ENCODE measurements at places on chromosomes 2 and 18.

DNA sequence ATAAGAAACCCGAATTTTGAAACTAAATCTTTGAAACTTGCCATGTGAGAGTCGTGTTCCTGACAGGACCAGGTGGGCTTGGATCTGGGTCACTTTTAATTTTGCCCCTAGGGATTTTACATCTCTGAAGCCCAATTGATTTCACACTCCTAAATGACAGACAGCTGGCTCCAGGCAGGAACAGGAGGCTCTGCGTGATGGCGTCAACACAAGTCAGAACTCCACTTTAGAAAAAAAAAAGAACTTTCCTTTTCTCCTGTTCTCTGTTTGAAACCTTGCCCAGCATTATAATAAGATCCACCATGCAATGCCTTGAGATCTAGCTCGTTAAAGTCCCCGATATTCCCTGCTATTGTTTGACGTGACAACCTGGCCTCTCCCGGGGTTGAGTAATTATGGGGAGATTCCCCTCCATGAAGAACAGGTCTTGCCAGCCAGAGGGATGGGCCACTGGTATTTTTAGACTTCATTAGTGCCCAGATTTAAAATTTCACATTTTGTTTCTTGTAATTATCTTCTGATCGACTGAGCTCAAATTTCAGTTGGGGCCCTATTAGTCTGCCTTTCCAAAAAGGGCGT lies 260.3 kb downstream of the KLHL29 start:
- no peak for DNase-seq

GRCh38 chr2:128632501-128632800 lies 313.8 kb upstream of the HS6ST1 start:
- no peak for DNase-seq

DNA sequence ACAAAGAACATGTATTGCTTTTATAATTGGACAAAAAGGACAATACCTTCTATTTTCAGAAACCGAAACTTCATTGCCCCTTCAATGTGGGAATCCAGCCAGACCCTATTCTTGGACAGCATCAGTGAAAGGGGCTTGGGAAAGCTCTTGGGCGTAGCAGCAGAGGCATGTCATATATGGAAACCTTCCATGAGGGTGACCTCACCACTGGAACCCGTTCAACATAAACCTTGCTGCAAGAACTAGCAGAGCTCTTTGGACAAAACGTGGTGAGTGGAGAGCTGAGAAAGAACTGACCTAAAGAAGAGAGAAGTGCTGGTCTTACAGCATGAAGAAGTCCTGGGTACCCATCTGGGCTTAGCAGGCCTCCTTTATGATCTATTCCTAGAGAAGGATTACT lies 22.7 kb upstream of the ACTG2 start:
- no peak for DNase-seq

DNA sequence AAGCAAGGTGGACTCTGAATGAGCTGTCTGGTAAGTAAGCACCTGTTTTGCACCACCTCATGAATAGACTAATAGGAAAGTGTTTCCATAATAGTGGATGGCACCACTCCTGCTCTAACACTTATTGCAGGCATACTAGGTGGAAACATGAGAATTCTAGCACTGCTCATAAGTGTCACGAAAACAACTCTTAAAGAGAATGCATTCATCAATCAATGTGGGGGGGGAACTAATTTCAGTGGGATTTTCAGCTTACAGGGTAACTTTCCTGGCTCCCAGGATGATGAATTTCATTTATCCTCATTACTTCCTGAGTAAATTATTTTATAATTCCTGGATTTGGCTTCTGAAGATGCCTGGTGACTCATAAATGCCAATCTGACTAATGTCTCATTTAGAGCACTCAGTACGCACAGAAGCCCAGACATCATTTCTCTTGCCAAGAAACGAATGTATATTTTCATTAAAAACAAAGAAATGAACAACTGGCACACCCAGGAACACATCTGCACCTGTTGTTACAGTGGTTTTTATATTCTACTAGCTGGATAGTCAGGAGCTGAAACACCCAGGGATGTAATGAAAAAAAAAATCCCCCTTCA lies 129.6 kb downstream of the PID1 start:
- DNase-seq, result no peak

- no peak for DNase-seq
Measured at GRCh38 chr2:145811276-145812164, 1291.6 kb upstream of the ZEB2 start.

DNA sequence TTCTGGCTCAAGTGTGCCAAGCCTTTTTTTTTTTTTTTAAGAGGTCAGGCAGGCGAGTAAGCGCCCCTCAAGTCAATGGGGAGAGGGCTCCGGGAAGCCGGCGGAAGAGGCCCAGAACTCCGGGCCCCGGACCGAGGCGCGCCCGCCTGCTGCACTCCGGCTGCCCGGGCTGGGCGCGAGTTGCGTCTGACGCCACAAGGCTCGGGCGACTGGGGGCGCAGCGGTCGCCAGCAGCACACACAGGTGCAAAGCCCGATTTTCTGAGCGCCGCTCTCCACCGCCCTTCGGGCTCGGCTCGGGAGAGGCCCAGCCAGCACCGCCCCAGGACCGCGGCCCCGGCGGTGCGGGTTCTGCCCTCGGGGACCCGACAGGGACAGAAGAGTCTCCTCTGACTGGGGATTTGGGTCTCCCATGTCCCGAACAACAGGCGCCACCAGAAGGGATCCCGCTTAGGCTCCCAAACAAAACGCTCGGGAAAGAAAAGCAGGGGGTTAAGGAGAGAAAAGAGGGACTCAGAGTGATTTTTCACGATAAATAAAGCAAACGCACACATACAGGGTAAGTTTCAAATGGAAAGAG lies 787 bp downstream of the ERBB4 start:
- no peak for DNase-seq

DNA sequence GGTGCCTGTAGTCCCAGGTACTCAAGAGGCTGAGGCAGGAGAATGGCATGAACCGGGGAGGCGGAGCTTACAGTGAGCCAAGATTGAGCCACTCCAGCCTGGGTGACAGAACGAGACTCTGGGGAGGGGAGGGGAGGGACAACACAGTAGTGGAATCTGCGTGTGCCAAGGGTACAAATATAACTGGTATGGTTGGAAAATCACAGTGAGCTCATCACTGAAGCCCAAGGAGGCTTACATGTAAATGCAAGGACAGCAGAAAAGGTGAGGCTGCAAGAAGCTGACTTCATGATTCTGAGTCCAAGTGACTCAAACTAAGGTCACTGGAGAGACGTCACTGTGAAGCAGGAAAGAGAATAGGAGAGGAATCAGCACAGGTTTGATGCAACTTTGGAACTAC lies 9.2 kb downstream of the SEPTIN10 start:
- no peak for DNase-seq

DNA sequence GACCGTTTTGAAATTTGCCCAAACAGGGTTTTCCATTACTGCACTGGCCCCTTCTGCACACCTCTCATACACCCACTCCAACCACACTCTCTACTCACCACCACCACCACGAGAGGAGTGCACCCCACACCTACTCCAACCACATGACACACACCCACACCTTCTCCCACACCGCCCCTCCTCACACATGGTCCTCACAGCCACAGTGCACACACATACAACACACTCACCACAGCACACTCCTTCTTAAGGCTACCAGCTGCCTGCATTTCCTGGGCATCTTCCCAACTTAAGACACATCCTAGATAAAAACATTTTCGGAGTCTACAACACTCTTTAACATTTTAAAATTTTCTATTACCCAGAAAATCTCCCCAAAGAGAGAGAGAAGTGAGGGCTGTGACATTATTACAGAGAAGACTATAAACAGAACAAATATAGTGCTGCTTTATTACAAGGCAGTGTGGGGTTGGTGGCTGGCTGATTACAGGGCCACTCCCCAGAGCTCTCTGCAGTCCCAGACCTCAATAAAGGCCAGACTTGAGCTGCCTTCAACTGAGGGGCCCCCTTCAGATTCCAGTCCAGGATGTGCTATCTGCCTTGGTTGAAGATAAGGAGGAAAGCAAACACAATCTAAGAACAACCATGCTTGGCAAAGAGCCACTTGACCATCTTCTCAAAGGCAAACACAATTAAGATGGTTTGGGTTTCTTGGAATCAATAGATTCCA lies 36.1 kb downstream of the NHEJ1 start:
- no peak for DNase-seq

DNA sequence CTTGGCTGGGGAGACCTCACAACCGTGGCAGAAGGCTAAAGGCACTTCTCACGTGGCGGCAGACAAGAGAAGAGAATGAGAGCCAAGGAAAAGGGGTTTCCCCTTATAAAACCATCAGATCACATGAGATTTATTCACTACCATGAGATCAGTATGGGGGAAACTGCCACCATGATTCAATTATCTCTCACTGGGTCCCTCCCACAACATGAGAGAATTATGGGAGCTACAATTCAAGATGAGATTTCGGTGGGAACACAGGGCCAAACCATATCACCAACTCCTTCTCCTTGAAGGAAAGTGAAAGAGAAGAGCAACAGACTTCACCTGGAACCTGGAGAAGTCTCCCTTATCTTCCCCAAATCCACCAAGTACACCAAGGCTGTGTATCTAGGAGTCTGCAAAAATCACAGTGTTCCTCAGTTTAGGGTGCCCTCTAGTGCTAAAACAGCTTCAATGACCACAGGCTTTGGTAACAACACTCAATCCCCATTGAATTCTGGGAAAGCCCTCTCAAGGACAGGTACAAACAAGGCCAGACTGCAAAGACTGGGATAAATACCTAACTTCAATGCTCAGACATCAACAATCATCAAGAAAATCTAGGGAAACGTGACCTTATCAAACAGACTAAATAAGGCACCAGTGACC lies 148.8 kb upstream of the SRD5A2 start:
- DNase-seq, result peak; percentile 54

GRCh38 chr2:109722026-109722425 lies 72.1 kb upstream of the RGPD5 start:
- DNase-seq, result no peak

- DNase-seq, result no peak
Measured at GRCh38 chr2:233329489-233330135, 22.0 kb downstream of the SAG start.

DNA sequence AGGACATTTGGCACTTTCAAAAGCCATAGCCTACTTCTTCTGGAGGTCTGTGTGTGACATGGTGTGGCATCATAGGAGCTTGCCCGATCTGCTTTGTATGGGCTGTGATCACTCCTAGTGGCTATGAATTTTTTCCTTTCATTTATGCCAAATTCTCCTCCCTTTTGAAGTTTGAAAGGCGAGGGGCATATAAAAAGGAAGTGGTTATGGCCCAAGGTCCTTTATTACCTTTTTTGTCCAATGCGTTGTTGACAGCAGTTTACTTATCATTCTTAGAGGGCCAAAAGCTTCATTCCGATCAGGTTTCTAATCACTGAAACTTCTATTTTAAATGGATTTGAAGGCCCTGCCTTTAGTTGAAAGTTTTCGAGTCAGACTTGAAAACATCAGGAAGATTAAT lies 224.3 kb upstream of the FOSL2 start:
- no peak for DNase-seq

- no peak for DNase-seq
Measured at GRCh38 chr2:28004086-28004485, 113.6 kb downstream of the BABAM2 start.

GRCh38 chr2:163157411-163157810 lies 318.8 kb upstream of the KCNH7 start:
- no peak for DNase-seq

- no peak for DNase-seq
Measured at GRCh38 chr2:126646026-126646425, 9.9 kb upstream of the GYPC start.

GRCh38 chr2:19230626-19231025 lies 127.8 kb downstream of the OSR1 start:
- no peak for DNase-seq

- DNase-seq, result peak; percentile 75
Measured at GRCh38 chr2:222025881-222026271, 272.9 kb downstream of the PAX3 start.

DNA sequence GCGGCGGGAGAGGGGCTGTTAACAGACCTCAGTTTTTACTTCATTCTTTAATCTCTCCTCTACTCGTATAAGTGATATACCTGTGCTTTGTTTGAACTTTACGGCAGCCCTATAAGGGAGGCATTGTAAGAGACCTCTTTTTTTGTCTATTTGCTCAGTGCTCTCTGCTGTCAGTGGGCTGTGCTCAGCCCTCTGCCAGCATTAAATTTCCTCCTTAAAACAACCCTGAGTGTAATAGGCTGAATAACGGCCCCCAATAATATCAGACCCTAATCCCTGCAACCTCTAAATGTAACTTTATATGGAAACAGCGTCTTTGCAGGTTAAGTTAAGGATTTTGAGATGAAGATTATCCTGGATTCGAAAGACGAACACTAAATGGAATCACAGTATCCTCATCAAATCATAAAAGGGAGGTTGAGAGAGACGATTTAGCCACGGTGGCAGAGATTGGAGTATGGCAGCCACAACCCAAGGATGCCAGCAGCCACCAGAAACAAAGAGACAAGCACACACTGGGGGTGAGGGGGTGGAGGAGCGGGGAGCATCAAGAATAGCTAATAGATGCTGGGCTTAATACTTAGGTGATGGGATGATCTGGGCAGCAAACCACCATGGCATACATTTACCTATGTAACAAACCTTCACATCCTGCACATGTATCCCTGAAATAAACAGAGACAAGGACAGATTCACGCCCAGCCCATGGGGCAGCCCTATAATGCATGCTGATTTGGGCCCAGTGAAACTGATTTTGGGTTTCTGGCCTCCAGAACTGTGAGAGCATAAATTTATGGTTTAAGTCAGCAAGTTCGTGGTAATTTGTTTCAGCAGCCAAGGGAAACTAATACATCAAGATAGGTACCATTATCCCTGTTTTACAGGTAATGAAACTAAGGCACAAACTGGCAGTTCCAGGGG lies 894 bp upstream of the FARSB start:
- DNase-seq, result no peak

DNA sequence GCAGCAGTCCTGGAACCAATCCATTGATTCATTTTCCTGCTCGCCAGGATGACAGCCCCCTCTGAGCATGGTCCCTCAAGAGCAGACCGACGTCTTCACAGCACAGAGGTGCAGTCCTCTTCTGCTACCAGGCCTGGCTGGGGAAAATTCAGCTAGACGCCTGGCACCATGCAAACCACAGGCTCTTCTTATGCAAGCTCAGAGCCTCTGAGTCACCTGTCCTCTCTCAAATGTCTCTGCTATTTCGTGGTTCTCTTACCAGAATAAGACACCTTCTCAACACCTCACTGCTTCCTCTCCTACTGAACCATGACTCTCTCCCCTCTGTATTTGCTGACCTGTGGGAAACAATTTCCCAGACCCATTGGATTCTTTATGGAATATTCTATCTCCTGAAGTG lies 79.8 kb upstream of the CYRIA start:
- no peak for DNase-seq

DNA sequence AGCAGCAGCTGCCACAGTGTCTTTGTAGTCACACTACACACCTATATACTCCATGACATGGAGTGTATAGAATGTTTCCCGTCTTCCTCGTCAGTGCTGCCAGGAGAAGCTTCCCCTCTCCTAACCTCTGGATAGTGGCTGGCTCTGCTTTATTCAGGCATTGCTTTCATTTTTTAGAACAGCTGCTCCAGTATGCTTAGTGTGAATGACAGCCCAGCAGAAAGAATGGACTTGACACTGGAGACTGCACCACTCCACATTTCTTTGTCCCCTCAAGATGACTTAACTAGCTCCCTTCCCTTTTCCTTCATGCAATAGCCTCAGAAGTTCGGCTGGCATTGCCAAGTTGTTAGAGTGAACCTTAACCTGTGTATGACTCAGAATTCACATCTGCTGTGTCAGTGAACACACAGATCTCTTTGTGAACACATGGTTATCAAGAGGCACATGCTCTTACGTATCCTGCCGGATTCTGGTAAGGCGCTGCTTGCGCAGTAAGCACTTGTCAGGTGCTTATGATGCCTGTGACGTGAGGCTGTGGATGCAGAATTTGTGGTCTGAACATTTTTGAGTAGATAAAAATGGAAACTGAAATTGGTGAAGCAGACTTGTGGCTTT lies 73.9 kb downstream of the NEDD4L start:
- no peak for DNase-seq

GRCh38 chr2:174326161-174327020 lies 8.4 kb upstream of the SP9 start:
- no peak for DNase-seq
